ENCODE measurements at places on chromosomes 6 and 20. TPM values are rescaled to one million over a fixed set of nuclear protein-coding genes. Genes with fewer than 3 reads are reported as not detected.

METTL24 gene
- polyA plus RNA-seq, result 0.77 TPM

NHSL1 gene
- polyA plus RNA-seq, result 10.5 TPM

EFCAB8 gene
- not detected for polyA plus RNA-seq

- no peak for DNase-seq
Measured at GRCh38 chr6:123888771-123889513, 85.3 kb downstream of the NKAIN2 start.

GRCh38 chr6:145161501-145161900 is 573.8 kb downstream of the EPM2A start:
- DNase-seq, result no peak

- no peak for DNase-seq
Measured at GRCh38 chr6:10451828-10452509, 37.1 kb upstream of the TFAP2A start.
